ENCODE measurements at places on chromosomes 16 and 17. TPM values are rescaled to one million over a fixed set of nuclear protein-coding genes. Genes with fewer than 3 reads are reported as not detected.

The CYLD gene
- 35.1 TPM for total RNA-seq

The CTRB2 gene
- 45.0 TPM for total RNA-seq

The OTOP3 gene
- not detected for total RNA-seq

The TBC1D28 gene
- total RNA-seq = not detected

The KARS1 gene
- total RNA-seq = 91.0 TPM

The KCNJ12 gene
- 1.3 TPM for total RNA-seq

The KIF18B gene
- total RNA-seq = 0.30 TPM

The VMO1 gene
- total RNA-seq = 1.4 TPM

The PGAP3 gene
- 14.2 TPM for total RNA-seq

The CACNG1 gene
- total RNA-seq = not detected

The CCL7 gene
- not detected for total RNA-seq

The MYADML2 gene
- not detected for total RNA-seq

The PIPOX gene
- total RNA-seq = 0.60 TPM

The ADAD2 gene
- not detected for total RNA-seq

The HASPIN gene
- total RNA-seq = not detected

The SCGB1C2 gene
- not detected for total RNA-seq

The HS3ST3A1 gene
- 0.30 TPM for total RNA-seq

The OR1F1 gene
- total RNA-seq = not detected

The RAD51D gene
- total RNA-seq = 8.2 TPM

The FGF11 gene
- 2.3 TPM for total RNA-seq

The MRM1 gene
- total RNA-seq = 10.0 TPM

The KRTAP2-4 gene
- not detected for total RNA-seq

The MILR1 gene
- 3.1 TPM for total RNA-seq

The NHERF2 gene
- 54.7 TPM for total RNA-seq

The BCL6B gene
- total RNA-seq = 8.1 TPM

The STH gene
- not detected for total RNA-seq

The KRTAP9-8 gene
- total RNA-seq = not detected

The ABI3 gene
- total RNA-seq = 9.6 TPM

The RHBDF2 gene
- total RNA-seq = 58.1 TPM

The BOLA2 gene
- total RNA-seq = 24.9 TPM

The C1QL1 gene
- total RNA-seq = 25.5 TPM

The CYB561 gene
- 21.4 TPM for total RNA-seq

The INCA1 gene
- 1.7 TPM for total RNA-seq

The CCL11 gene
- not detected for total RNA-seq

The CBLN1 gene
- not detected for total RNA-seq

The C16orf96 gene
- total RNA-seq = 0.20 TPM

The HSD17B2 gene
- total RNA-seq = not detected

The CCR7 gene
- not detected for total RNA-seq

The DNASE1L2 gene
- 0.44 TPM for total RNA-seq

The PRM2 gene
- not detected for total RNA-seq

The CD300H gene
- not detected for total RNA-seq

The SMPD3 gene
- 3.3 TPM for total RNA-seq

The HSD11B2 gene
- 2.9 TPM for total RNA-seq

The CTRB1 gene
- 0.59 TPM for total RNA-seq

The CCDC200 gene
- total RNA-seq = not detected

The DPEP1 gene
- 0.87 TPM for total RNA-seq

The UTS2R gene
- total RNA-seq = not detected

The RCVRN gene
- not detected for total RNA-seq

The TBC1D3D gene
- total RNA-seq = not detected

The OR1A1 gene
- not detected for total RNA-seq

Measured in tibial nerve (tissue), 4 donors.